ENCODE measurements at places on chromosomes 2 and 18.

- DNase-seq: no peak
Observed at GRCh38 chr2:106343274-106343673, 124.9 kb downstream of the RGPD3 start.

- no peak for DNase-seq
Observed at GRCh38 chr2:144707736-144708326, 187.9 kb upstream of the ZEB2 start.

GRCh38 chr2:241865957-241866789 lies 3.4 kb upstream of the RTP5 start:
- DNase-seq: no peak

DNA sequence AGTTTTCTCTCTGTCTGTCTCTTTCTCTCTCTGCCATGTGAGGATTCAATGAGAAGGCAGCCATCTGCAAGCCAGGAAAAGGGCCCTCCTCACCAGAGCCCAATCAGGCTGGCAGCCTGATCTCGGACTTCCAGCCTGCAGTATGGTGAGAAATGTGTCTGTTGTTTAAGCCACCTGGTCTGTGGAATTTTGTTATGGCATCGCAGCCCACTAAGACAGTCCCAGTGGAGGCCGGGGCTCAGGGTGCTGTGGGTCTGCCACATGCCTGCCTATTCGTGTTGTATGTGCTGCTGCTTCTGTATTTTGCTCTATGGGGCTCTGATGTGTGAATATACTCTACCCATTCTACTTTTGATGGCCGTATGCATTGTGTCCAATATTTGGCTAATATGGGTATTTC lies 139.0 kb upstream of the HS6ST1 start:
- DNase-seq: no peak

GRCh38 chr18:48993586-48993985 lies 42.8 kb upstream of the SMAD7 start:
- no peak for DNase-seq

GRCh38 chr2:200703127-200703925 lies 108.4 kb upstream of the BZW1 start:
- DNase-seq: no peak

GRCh38 chr2:142585785-142586184 lies 291.7 kb upstream of the KYNU start:
- DNase-seq: no peak

- no peak for DNase-seq
Observed at GRCh38 chr18:23519734-23520133, 16.4 kb downstream of the RMC1 start.

- DNase-seq: no peak
Observed at GRCh38 chr2:28225473-28226080, 167.1 kb upstream of the FOSL2 start.

- DNase-seq: no peak
Observed at GRCh38 chr2:192288295-192288694, 93.6 kb upstream of the TMEFF2 start.

DNA sequence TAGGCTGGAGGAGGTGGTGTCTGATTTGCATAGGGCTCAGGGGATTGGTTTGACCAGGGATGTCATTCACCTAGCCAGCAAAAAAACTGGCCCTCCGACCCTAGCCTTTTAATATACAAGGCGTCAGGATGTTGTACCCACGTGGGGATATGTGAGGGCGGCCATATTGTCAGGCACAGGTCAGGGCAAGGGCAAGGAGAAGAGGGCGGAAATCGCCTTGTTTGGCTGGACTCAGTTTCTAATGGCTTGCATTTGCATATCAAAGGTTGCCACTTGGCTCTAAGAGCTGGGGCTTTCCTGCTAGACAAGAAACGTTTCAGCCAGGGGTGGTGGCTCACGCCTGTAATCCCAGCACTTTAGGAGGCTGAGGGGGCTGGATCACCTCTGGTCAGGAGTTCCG lies 24.9 kb upstream of the PDCL3 start:
- no peak for DNase-seq

DNA sequence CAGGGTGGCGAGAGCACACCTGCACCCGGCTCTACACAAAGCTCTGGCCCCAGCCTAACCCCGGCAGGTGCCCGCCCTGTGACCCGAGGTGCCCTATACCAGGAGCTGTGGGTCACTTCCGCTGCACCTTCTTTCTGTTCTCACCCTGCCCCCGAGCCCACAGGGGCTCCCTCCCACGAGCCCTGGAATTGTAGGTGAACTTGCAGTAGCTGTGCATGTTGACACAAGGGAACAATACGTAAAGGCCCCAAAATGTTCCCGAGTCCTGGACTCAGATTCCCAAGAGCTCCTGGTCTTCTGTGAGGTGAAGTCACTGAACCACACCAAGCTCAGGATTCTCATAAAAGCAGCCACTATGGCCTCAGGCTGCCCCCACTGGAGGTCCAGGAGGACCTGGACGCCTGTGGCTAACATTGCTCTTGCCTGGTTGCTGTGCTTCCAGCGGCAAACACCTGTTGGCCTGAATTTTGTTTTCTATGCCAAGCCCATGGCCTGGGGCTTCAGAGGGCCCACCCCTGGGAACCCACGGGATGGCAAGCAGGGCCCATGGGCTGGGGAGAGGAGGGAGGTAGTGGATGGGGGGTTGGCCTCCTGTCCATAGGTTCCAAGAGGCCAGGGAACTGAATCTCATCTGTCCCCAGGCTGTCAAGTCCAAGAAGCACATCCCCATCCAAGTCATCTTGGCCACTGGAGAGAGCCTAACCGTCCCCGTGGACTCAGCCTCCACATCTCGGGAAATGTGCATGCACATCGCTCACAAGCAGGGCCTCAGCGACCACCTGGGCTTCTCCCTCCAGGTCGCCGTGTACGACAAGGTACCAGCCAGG lies 23.2 kb upstream of the GPR17 start:
- no peak for DNase-seq

GRCh38 chr2:160036736-160037135 lies 25.7 kb downstream of the PLA2R1 start:
- DNase-seq: no peak

- no peak for DNase-seq
Observed at GRCh38 chr18:48908916-48909315, 41.8 kb downstream of the SMAD7 start.

- no peak for DNase-seq
Observed at GRCh38 chr2:224557610-224558009, 27.6 kb downstream of the CUL3 start.

DNA sequence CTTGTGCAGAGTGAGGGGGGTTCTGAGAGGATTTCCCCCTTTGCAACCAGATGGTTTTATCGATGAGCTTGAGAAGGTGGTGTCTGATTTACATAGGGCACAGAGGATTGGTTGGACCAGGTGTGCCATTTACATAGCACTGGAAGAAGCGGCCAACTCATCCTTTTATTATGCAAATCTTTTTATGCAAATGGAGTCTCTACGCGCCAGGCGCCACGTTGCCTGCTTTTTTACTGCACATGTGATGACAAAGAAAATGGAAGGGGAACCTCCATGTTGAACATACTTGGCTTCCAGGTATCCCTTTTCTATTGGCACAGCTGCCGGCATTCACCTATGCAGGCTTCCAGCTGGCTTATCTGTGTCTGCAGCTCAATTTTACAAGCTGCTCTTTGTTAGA lies 18.4 kb upstream of the TXNL4A start:
- no peak for DNase-seq

DNA sequence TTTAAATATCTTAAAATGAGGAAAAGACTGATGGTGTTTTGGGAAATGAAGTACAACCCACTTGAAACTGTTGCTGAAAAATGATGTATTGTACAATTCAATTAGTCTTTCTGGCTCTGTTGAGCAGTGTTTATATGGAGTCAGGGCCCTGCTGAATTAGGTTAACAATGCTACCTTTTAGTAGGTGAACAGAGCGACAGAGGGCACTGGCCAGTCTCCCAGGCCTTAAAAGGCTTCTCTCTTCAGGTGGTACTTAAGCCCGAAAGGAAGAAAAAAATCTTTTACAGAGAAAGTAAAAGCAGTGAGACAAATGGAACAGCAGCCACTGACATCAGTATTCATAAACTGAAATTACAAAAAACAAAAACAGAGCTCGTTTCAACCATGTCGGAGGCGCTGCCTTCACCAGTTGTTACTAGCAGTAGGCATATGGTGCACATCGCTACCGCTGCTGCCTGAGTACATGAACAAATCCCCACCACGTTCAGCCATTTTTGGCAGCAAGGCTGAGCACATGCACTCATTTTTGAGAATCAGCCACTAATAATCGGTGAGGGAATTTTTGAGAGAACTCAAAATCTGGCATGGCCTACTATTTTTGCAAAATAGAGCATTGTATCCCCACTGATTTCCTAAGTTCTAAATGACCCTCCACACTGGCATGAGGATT lies 91.8 kb downstream of the PLEKHM3 start:
- DNase-seq: no peak

- no peak for DNase-seq
Observed at GRCh38 chr2:63345285-63345633, 243.0 kb downstream of the WDPCP start.

GRCh38 chr2:151241224-151241623 lies 20.4 kb downstream of the RBM43 start:
- DNase-seq: no peak

DNA sequence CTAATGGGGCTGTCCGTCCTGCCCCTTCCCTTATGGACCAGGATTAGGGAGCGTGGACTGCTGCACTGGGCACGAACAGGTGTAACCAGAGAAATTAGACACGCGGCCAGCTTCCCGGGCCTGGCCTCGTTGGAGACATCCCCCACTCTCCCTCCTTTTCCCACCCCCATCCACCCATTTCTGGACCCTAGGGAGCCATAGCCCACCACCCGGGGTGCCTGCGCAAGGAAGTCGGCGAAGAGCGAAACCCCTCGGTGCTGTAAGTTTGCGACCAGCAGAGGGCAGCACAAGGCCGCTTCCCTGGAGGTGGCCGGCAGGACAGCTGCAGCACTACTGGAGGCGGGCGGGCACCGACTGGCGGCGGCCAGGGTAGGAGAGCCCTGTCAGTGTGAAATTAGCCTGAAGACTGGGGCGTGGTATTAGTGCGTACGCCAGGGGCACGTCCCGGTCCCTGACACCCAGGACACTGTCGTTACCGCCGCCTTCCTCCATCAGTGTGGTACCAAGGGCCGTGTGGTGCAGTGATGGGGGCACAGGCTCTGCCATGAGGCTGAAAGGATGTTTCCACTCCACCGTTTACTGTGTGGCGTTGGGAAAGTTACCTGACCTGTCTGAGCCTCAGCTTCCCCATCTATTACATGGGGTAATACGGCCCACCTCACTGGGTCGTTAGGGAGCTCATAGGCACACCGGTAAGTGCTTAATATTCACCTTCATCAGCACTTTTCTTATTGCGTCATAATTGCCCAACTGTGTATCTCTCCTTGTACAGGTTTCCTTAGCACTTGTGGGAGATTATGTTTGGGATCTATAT lies 36.0 kb upstream of the CD207 start:
- no peak for DNase-seq

DNA sequence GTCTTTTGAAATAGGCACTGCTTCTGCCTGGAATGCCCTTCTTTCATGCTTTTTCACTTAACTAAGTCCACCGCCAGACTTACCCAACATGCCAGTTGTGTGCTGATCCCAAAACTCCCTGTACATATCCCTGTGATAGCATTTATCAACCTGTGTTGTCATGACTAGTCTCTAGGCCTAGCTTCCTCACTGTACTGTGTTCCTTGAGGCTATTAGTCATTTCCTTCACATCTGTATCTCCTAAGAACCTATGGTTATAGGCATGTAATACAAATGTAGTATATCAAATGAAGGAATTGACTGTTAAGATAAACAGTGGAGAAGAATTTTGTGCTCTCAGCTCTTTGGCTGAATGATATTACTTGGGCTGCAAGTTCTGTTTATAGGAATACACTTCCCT lies 184.3 kb downstream of the CYRIA start:
- DNase-seq: no peak

GRCh38 chr2:70255637-70256314 lies 2.2 kb upstream of the PCYOX1 start:
- DNase-seq: no peak

GRCh38 chr18:23943903-23944624 lies 70.5 kb upstream of the TTC39C start:
- no peak for DNase-seq

- DNase-seq: no peak
Observed at GRCh38 chr2:202035089-202035940, 1.7 kb downstream of the FZD7 start.

DNA sequence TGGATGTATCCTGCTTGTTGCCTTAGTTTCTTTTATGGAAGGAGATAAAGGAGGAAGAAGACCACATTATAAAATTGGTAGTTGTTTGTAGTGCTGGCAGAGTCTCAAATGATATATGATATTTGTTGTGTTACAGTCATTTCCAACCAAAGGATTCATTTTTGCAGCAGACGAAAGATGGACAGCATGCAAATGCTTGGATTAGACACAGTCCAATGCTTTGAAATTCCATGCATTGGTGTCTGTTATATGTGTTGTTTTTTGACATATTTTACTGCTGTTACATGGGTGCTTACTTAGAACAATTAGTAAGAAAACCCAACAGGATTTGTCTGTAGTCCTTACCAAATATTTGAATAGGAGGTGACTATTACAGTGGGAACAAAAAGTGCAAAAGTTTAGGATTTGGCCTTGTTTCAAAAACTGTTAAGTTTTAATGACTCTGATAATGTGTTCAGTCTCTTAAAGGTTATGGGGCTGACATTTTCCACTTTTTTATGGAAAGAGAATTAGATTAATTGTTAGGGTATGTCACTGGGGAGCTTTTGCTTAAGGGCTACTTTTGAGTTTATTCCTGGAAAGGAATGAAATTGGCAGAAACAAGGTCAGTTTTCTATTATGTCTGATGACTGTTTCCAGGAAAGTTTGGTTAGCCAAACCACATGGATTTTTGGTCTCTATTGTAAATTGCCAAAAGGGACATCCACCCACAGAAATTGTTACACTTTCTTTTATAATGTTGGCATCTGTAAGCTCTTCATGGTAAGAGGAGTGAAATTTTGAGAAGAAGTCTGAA lies 229.4 kb upstream of the MMADHC start:
- no peak for DNase-seq

GRCh38 chr2:100137866-100138570 lies 4.4 kb downstream of the AFF3 start:
- no peak for DNase-seq

- DNase-seq: no peak
Observed at GRCh38 chr2:20079546-20080115, 28.2 kb upstream of the LAPTM4A start.

GRCh38 chr2:192544371-192544955 lies 349.7 kb upstream of the TMEFF2 start:
- DNase-seq: no peak

GRCh38 chr2:237702441-237703391 lies 75.3 kb downstream of the LRRFIP1 start:
- no peak for DNase-seq

GRCh38 chr2:239455436-239456203 lies 54.8 kb upstream of the HDAC4 start:
- no peak for DNase-seq

GRCh38 chr18:3329872-3330271 lies 67.9 kb downstream of the MYL12B start:
- no peak for DNase-seq

Data from cerebellar nuclear complex (tissue), 1 donor.